Frontal cortex (tissue), 4 donors: ENCODE measurements at places on chromosomes 4 and X.

DNA sequence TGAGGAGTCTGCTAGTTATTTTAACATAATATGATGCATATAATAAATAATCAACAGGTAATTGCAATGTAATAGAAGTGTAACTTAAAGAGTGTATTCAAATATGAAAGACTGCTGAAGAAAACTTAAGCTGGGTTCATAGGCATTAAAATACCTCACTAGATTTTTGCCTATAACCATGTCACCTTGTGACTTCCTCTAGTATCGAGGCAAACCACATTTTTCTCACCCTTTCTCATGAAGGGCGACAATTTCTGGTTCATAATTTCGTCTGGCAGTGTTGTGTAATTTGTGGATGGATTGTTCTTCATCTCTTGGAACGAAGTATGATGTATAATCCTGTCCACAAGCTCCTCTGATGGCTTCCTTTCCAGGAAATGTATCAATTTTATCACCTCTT is 16.0 kb downstream of the SULT1E1 start:
- no peak for DNase-seq

DNA sequence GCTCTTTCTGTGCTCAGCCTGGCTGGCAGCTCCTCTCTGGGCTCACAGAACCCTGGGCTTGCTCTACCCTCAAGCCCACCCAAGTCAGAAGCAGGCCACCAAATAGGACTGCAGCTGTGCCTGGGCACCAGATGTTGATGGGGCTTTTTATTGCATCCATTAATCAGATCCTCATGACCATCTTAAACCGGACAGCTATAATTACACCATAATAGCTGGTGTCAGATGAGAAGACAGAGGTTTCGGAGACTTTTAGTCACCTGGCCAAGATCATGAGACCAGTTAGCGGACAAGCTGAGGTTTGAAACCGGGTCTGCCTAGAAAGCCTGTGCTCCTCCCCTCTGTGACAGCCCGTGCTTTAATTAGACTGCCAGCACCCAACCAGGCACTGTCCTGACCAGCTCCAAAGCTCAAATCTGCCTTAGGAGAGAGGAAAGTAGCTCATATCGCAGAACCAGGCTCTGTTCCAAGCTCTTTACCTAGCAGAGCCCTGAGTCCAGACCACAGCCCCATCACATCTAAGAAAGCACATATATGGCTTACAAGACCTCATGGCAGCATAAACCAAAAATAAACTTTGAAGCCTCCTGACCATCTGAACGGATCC is 88.9 kb downstream of the JAKMIP1 start:
- no peak for DNase-seq

DNA sequence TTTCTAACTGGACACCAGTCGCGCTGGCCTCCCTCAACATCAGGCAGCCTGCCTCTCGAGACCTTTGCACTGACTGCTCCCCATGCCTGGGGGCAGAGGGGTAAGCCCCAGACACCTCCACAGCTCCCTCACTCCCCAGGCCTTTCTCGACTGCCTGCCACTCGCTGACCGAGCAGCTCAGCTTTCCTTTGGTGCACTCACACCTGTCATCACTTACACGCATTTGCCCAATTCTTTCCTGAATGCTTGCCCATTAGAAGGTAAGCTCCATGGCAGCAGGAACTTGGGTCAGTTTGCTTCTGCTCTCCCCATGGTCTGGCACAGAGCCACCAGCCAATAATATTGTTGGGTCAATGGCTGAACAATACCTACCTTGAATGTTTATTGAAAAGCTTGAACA is 32.2 kb upstream of the PROM1 start:
- no peak for DNase-seq

DNA sequence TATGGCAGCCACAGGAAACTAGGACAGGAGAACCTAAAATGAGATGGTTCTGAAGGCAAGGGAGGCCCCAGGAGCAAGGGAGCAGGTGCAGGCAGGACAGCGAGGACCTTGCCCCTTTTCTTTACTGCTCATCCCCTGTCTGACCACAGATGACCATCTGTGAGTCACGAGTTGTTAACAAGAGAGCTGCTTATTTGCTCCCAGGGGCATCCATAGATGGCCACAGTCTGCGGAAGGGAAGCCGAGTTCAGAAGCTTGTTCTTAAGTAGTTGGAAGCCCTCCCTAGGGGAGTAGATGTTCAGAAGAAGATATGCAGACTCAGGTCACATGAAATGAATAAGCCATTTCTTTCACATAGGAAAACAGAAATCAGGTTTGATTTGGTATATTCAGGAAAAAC is 69.4 kb downstream of the EVC2 start:
- DNase-seq, result no peak
